ENCODE measurements at places on chromosomes 13 and 19. TPM values are rescaled to one million over a fixed set of nuclear protein-coding genes. Genes with fewer than 3 reads are reported as not detected.

SPART gene
- 41.0 TPM for total RNA-seq

LILRB4 gene
- 1.1 TPM for total RNA-seq

DACH1 gene
- total RNA-seq = 1.3 TPM

ZNF528 gene
- 5.9 TPM for total RNA-seq

LSR gene
- 3.5 TPM for total RNA-seq

TICAM1 gene
- 16.4 TPM for total RNA-seq

RASL11A gene
- total RNA-seq = 5.6 TPM

CATSPERD gene
- total RNA-seq = not detected

IRGC gene
- total RNA-seq = not detected

IL17D gene
- 78.9 TPM for total RNA-seq

ELAVL3 gene
- not detected for total RNA-seq

ADGRE1 gene
- total RNA-seq = 0.42 TPM

DAPK3 gene
- 92.6 TPM for total RNA-seq

PSG3 gene
- total RNA-seq = not detected

ZNF610 gene
- 1.5 TPM for total RNA-seq
